ENCODE measurements at places on chromosomes 13 and 19. TPM values are rescaled to one million over a fixed set of nuclear protein-coding genes. Genes with fewer than 3 reads are reported as not detected.

DNA sequence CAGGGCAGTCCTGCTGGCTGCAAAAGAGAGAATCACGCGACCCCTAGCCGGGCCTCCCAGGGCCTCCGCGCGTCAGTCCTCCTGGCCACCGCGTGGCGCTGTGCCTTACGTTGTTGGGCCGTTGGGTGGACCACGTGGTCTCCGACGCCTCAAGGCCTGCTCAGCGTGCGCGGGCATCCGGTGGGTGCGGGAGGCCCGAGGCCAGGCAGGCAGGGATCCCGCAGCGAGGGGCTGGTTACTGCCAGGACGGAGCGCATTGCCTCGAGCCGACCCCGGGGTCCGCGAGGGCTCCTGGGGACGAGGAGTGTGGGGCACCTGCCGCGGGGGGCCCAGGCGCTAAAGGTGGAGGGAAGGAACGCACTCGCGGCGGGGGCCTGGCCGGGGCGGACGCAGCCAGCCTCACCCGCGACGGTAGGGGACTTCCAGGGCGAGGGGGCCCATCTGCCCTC, at the start of gene TDRD12:
Gene TDRD12, plus strand, starts transcription at position 157 of the 449 bp plus-strand sequence. CDS start 306 bp downstream, outside the sequence.
- no peak for DNase-seq

- DNase-seq, result no peak
Observed at GRCh38 chr13:34103854-34104253, 285.9 kb downstream of the RFC3 start.

DNA sequence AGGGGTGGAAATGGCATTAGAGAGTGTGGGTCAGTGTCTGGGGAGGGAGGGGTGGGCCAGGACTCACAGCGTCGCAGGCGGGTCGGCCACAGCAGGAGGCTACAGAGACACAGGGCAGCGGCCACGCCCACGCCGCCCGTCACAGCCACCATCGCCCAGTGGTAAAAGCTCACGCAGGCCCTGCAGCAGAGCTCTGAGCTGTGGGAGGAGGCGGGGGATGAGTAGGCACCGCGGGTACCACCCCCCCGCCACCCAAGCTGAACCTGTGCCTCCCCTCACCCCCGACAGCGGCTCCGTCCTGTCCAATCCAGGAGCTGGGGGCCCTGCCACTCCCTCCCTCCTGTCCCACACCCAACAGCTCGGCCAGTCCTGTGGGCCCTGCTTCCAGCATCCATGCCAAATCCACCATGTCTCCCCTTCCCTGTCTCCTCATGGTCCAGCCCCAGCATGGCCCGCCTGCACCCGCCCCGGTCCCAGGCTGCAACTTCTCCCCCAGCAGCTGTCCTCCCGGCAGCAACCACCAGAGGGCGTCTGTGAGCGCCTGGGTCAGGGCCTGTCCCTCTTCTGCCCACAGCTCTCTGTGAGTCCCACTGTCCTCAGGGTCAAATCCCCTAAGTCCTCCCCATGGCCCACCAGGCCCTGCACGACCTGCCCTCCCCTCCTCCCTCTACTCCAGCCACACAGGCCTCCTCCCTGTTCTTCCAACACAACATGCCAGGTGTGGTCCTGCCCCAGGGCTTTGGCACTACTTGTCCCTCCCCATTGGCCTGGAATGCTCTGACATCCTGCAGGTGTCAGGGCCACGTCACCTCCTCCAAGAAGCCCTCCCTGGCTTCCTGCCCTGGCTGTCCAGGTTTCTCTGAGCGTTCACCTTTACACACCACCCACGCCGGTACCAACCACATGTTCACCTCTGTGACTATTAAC, 6.0 kb downstream of the TEKTIP1 start:
- DNase-seq, result peak; percentile 21

- DNase-seq, result no peak
Observed at GRCh38 chr19:591099-591958, 1.6 kb downstream of the HCN2 start.

- no peak for DNase-seq
Observed at GRCh38 chr13:41746259-41746658, 214.7 kb downstream of the VWA8 start.

DNA sequence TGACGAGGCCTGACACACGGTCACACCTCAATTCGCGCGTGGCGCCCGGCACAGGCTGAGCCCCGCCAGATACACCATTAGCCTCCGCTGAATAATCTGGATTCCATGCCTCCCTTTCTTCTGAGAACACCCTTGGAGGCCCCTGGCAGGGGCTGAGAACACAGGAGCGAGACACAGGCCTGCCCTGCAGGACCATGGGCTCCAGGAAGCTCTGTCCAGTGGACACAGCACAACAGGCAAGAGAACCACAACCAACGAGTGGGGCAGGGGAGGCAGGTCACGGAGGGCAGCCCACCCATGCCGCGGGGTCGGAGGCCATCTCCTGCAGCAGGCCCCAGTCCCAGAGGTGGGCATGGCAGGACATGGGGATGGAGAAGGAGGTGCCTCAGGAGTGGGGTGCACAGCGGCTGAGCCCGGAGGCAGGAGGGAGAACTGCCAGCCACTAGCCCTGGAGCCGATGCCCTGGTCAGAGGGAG, 75.8 kb upstream of the C13orf46 start:
- no peak for DNase-seq

- DNase-seq, result peak; percentile 4
Observed at GRCh38 chr13:49877629-49878218, 58.4 kb downstream of the SPRYD7 start.

DNA sequence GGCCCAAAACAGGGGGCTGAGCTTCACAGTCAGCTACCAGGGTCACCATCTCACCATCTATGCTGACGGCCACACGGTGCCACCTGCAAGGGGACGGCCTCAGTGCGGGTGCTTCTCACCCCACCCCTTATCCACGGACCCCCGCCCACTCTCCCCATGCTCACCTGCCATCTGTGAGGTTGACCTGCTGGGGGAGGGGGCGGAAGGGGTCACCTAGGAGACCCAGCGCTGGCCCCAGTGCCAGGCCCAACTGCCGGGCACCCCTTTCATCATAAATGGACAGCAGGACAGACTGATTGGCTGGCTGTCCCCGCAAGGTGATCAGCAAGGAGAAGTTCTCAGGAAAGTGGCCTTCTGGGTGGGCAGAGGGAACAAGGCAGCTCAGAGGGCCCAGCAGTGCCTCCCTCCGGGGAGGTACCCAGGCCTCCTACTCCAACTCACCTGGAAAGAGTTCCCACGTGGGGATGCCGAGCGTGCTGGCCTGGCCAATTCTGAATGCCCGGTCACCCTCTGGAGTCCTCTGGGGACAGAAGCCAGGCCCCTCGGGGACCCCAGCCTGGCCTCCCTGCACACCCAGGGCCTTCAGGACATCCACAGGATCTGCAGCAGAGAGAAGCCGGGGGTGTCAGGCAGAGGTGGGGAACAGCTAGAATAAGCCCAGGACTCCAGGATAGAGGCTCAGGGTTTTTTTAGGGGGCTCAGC, 4.5 kb downstream of the COL5A3 start:
- DNase-seq, result no peak

DNA sequence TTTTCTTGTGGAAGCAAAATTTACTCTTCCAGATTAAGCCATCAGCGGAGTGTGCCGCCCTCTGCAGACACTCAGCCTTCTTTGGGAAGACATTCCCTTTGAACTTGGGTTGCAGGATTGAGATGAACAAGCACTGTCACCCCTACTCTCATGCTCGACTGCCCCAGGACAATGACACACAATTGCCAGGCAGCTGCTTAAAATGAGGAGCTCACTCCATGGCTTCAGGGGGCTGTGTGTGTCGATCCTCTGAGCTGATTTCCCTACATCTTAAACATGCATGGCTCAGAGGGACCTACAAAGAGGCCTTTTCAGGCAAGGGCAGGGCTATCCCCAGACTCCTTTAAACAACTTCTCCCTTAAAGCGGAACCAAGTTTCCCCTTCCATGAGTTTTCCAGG, 107.5 kb upstream of the MBNL2 start:
- DNase-seq, result no peak

DNA sequence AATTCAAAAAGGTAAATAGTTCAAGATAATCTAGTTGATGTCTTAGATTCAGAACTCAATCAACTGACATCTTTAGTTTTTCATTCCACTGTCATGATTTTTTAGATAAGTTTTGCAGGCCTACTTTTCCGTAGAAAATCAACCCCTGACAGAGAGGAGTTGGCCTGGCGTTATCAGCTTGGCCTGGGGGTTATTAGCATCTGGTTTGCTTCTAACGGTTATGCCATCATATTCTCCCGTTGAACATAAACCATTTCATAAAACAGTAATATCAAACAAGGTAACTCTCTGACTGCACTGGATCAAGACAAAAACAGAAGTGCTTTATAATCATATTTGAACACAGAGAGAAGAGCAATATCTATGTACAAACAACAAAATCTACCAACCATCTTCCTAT, 130.8 kb upstream of the PCDH20 start:
- no peak for DNase-seq

DNA sequence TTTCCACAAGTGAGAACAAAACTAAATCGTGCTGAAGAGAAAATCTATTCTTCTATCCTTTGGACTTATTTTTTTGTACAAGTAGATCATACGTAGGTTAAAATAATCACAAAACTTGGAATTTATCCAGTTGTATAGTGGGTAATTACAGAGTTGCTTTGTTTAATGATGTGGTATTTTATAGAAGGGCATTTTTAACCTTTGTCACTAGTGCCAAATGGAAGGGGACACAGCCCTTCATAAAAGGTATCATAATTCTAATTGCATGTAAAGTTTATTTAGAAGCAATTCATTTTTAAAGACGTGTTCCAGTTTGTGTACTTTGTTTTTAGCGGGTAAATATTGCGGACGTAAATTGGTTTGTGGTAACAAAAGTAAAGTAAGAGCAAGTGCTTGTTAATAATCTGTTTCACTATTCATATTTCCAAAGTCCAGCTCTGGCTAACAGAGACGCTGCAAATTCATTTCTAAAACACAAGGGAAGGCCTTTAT, 99.5 kb downstream of the ERCC5 start:
- DNase-seq, result no peak

- DNase-seq, result no peak
Observed at GRCh38 chr13:33189470-33189869, 96.1 kb downstream of the STARD13 start.

- peak; percentile 80 for DNase-seq
Observed at GRCh38 chr13:35388441-35389355, 87.8 kb downstream of the MAB21L1 start.

GRCh38 chr13:47420020-47420419, 523.2 kb upstream of the HTR2A start:
- DNase-seq, result no peak

- no peak for DNase-seq
Observed at GRCh38 chr13:26053418-26053980, 1.7 kb upstream of the SHISA2 start.

DNA sequence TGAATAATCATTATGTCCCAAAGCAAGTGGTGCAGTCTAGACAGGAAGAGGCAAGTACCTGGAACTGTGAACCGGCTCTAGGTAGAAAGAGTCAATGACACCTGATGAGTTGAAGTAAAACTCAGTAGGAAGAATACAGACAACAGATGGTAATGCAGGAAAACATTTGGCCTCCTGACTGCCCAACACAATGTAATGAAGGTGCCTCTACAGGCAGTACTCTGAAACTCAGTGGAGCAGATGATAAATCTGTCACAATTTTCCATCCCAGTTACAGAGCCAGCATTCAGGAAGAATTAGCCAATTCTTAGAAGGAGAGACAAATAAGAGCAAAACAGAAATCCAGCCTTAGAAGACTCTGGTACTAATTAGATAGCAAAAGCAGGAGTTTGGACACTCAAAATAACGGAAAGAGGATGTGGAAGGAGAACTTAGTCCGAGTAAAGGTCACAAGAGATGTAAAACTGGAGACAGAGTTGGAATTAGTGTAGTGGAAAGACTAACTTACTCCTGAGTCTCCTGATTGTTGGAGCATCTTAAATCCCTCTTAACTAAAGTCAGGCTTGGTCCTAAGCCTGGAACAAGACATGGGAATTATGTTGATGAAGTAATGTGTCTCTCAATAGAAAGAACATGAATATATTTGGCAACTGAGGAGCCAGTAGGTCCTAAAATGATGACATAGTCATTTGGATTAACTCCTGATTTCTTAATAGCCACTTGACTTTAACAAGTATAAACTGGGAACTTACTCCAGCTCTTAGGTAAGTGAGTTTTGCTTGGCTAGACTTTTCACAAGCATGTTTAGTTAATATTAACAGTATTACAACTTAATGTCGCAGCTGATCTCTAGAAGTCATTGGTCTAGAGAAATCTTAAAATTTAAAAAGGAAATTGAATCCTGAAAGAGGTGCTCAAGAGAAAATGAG, 457.3 kb upstream of the MIR17HG start:
- DNase-seq, result no peak

DNA sequence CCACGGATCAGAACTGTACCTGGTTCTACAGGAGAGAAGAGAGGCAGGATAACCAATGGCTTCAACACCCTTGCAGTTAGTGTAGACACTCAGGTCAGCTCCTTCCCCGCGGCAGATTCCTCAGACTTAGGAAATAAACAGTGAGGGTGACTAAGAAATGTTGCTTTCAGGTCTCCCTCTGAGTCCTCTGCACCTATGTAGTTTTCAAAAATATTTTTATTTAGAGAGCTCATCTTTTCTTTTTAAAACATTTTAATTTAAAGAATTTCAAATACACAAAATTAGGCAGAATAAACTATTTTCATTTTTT, 195.2 kb downstream of the KLF12 start:
- no peak for DNase-seq

DNA sequence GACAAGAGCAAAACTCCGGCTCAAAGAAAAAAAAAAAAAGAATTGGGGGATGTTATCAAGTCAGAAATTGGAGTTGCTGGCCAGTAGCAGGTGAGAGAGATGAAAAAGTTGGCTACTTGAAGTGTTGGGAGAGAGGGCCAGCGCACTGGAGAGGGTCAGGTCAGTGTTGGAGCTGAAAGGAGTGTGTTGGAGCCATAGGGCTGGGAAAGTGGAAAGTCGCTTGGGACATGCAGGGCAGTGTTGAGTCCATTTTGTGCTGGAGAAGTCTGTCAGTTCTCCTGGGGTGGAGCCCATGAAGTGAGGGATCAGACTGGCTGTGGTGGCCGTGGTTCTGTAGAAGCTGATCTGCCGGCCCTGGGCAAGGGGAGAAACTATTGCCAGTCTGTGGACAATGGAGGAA, 1.7 kb downstream of the PPP1R37 start:
- no peak for DNase-seq

DNA sequence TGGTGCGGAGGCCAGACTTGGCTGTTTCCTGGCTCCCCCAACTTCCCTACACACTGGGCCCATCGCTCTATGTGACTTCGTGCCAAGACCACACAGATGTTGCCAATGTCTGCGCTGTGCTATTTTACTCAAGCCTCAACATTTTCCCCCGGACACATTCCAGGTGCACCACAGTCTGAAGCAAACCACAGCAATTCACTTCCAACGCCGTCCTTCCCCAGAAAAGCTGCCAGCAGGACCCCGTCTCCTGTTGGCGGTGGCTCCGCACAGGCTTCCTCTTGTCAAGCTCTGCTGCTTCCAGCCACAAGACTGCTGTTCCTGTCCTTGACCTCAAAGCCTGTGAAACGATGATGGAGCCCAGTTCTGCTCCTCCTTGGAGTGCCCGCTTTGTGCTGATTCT, 100.7 kb downstream of the CRYL1 start:
- no peak for DNase-seq

- DNase-seq, result no peak
Observed at GRCh38 chr13:19781526-19781925, 1.2 kb downstream of the PSPC1 start.

Gene ZNF763
- 1.6 TPM for total RNA-seq

Gene ZNF723
- not detected for total RNA-seq

Gene ICAM4
- 0.13 TPM for total RNA-seq

Gene EPSTI1
- 2.3 TPM for total RNA-seq

Gene ZNF700
- 5.9 TPM for total RNA-seq

Gene METTL21C
- total RNA-seq, result not detected

Gene COL4A2
- total RNA-seq, result 1,224 TPM

Gene SIX5
- total RNA-seq, result 4.0 TPM

Gene UNC13A
- total RNA-seq, result 0.13 TPM

Gene CFAP97D2
- not detected for total RNA-seq

Data from dermis microvascular lymphatic vessel endothelial cell (primary cell).